ENCODE measurements at places on chromosomes 5 and 9.
A peak's percentile ranks its signal among the peaks of the same experiment; 100 is the strongest.

GRCh38 chr5:172038167-172038566, 31.7 kb upstream of the FBXW11 start:
- DNase-seq: no peak

DNA sequence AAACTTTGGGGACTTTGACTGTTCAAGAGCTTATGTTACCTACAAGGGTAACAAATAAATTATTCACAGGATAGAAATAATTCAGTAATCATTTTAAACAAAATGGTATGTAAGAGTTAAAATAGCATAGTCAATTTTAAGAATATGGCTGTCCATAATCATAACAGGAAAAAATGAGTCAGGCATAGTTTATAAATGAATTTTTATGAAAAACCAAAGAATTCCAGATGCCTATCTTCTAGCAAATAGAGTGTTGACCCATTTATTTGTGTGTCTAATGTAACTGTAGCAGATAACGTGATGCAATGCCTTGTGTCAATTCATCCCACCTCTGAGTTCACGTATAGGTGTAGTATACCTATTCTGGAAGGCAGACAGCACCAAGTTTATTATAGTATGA, 169.7 kb upstream of the CDH9 start:
- DNase-seq: no peak

- no peak for DNase-seq
Observed at GRCh38 chr9:27367175-27367798, 70.3 kb upstream of the EQTN start.

DNA sequence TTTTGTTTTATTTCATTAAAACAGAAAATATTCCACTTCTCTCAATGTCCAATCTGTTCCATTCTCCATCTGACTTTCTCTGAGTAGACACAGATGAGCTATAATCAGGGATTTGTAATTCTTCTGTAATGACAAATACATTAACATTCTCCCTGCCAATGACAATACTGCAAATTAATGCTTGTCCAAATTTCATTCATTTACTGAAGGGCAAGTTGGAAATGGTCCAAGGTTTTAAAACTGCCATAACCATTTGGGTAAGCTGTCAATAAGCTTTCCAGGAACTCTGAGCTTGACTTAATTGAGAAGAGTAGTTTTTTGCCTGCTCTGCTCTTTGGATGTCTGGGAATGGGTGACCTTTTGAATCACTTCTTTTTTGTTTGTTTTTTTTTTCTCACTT, 253.5 kb downstream of the DMRTA1 start:
- no peak for DNase-seq

DNA sequence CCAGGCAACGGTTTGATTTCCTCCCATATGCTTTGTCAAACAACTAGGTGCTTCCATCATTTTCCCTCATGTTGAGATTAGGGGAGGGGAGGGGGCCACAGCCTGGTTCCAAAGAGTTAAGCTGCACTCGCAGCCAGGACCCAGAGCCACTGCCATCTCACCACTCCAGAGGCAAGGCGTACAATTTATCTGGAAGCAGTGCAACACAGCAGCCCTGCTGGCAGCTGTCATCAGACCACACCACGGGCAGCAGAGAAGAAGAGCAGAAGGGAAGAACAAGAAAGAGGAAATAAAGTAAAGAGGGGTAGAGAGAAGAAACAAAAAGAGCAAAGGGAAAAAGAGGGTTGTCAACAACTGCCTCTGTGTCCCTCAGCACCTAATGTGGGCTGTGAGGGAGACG, 38.9 kb downstream of the MED27 start:
- no peak for DNase-seq

- DNase-seq: no peak
Observed at GRCh38 chr5:115343855-115344254, 47.4 kb upstream of the CCDC112 start.

GRCh38 chr5:154253807-154254206, 63.3 kb downstream of the GALNT10 start:
- no peak for DNase-seq

DNA sequence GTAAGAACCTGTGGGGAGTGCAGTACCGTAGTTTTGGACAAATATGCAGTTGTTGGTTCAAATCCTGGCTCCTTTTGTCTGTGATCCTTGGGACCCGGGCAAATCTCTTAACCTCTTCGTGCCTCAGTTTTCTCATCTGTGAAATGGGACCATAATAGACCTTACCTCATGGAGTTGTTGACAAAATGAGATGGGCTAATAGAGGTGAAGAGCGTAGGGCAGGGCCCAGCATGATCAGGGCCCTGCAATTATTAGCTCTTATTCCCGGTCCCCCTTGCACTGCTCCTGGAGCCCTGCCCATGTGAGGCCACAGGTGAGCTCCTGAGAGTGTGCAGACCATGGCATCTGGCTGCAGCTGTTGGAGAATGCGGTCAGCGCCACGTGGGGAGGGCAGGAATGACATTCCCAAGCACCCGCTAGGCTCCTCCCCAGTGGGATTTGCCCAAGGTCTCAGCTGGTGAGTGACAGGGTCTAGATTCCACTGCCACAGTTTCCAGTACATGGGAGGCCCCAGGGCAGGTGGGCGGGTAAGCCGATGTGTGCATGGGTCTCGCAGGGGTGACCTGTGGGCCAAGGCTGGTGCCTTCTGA, 41.0 kb downstream of the NEK6 start:
- no peak for DNase-seq

DNA sequence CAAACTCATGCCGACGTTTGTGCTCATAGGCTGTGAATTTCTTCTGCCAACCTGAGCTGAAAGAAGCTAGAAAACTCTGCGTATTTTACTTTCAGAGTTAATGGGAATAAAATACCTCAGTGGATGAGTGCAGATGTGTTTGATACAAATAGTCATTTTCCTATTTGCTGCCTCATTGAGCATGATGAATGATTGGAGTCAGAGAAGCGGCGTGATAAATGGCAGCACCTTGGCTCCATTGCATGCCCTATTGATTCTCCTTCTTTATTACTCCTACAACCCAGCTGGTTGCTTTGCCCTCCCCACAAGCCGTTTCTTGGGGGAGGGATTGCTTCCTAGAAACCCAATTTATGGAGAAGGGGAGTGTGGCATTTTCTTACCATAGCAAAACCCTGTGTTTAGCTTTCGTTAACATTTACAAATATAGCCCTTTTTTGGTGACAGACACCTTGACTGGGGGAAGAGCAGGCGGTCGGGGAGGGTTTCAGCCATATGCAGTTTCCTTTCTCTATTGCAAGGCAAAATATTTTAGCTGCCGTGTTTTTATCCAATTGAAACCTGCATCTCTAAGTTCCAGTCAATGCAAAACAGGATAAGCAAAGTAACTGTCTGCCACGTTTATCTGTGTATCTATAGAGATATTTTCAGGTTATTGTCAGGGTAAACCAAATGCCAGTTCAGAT, 93.1 kb upstream of the TBCA start:
- DNase-seq: no peak

- peak; percentile 20 for DNase-seq
Observed at GRCh38 chr5:147857302-147858129, 21.0 kb upstream of the SCGB3A2 start.

DNA sequence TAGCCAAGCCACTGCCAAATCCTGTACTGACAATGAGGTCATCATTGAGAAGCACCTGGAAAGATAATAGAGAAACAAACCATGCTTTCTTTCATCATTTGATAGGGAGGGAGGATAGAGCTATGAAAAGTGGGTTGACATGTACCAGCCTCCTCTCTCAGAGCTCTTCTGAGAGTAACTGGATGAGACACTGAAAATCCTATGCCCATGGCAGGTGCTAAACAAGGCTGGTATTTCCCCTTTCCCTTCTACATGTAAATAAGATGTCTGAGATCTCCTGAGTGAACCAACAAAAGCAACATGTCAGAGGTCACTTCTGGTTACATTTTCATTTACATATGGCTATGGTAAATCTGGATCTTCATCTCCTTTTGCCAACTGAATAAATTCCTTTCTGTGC, 45.3 kb upstream of the TRAF1 start:
- DNase-seq: no peak

DNA sequence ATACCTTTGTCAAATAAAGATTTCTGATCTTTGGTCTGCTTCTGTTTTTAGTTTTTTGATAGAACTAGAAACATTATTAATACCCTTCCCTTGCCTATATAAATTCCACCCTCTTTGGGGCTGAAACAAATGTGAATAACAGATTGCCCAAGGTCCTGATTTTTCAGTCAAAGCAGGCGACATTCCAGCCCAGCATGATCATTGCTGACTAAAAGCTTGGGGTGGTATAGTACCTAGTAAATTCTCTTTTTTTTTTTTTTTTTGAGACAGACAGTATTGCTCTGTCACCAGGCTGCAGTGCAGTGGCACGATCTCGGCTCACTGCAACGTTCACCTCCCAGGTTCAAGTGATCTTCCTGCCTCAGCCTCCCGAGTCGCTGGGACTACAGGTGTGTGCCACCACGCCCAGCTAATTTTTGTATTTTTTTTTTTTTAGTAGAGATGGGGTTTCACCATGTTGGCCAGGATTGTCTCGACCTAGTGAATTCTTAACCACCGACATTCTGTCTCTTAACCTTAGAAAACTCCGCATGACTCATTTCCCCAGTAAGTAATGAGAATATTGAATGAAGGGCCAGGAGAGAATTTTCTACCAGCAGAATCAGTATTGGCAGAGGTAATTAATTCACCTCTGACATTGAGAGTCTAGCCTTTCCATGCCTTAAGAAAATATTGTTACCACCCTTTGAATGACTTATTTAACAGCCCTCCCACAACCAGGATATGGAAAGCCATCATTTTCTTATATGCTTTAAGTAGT, 226.4 kb downstream of the GNA14 start:
- no peak for DNase-seq

- no peak for DNase-seq
Observed at GRCh38 chr5:121105921-121106320, 641.8 kb downstream of the PRR16 start.

DNA sequence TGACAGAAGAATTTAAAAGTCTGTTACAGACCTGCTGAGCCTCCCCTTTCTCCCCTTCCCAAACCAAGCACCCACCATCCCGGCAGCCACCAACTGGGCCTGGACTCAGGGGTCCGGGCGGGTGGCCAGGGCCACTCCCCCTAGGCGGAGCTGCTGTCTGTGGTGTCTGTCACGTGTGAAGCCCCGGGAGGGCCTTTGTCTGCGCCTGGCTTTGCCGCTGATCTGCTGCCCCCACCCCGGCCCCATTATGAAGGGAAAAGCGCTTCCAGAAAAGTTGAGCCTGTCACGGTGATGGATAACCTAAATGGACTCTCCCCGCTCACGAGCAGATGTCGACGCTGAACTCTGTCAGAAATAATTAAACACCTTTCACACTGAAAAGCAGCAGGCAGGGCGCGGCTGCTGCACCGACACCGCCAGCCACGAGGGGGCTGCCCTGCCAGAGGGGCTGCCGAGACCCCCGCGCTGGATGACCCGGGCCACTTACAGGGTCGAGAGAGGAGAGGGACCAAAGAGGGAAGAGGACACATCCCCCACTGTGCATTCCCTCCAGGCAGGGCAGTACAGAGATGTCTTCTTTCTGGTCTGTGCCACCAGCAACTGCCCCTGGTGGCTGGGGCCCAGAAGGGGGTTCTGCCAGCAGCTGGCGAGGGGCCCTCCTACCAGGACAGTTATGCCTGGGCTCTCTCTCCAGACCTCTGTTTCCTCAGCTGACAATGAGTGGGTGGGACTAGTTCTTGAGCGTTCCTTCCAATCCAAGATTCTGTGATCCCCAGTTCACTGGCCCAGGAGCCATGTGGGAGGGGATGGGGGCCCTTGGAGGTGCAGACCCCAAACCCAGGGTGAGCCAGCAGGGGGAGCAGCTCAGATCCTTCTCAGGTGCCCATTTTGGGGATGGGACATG, 36.0 kb upstream of the BARHL1 start:
- no peak for DNase-seq

- DNase-seq: no peak
Observed at GRCh38 chr5:179378441-179379271, 33.4 kb upstream of the ADAMTS2 start.

DNA sequence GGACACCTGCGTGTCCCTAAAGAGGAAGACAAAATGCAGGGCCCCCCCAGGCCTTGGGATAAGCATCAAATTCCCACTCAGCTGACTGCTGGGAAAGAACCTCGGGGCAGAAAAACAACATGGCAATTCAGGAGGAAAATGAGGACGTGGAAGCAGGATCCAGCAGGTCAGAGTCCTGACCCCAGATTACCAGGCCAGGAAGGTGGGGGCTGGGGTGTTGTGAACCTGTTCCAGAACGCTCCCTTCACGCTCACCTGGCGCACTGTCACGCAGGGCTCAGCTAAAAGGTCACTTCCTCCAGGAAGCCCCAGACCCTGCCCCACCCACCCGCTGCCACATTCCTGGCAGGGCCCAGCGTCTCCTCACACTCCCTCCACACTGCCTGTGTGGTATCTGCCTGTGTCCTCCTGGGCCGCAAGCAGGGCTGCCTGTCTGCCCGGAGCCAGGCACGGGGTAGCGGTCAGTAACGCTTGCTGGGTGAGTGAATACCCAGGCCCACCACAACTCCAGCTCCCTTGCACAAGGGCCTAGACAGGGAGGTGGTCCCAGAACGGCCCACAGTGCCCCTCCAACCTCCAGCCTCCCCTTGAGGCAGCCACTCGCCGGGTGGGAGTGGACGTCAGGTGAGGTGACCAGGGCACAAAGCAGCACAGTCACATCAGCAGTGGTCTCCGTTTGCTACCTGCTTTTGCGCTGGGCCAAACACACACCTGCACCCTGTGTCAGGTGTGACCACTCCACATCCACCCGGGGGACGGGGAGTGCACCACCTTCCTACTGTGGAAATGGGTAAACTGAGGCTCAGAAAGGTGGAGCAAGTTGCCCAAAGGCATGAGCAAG, 18.1 kb downstream of the VAV2 start:
- DNase-seq: no peak

GRCh38 chr5:174402222-174402812, 322.1 kb upstream of the MSX2 start:
- no peak for DNase-seq

DNA sequence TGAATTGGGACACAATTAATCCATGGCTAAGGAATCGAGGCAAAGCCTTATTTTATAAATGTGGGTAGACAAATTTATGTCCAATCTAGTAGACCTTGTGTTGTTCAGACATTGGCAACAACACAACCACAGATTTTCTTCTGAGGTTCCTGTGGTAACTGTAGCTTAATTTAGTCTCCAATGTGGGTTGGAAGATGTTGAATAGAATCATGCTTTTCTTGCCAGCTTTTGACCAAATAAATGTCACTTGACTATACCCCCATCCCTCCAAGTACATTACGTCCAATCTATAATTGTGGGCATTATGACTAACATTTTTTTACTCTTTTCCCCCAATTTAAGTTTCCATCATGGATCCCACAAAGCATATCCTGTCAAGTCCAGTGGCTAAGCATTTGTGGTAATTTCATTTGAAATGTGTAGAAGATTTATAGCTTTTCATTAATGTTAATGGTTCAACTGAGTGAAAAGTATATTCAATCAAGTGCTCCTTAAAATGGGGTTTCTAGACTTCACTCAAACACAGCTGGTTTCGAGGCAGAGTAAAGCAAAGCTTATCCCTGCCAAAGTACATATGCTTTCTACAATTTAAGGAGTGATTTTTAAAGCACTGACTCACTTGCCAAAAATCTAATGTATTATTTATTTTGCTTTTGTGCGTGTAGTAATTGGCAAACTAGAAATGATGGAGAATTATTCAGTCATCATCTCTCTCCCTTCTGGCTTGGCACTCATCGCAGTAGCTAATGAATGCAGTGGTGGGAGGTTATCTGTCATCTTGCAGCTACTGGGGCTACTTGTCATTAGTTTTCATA, 141.8 kb downstream of the FAM174A start:
- DNase-seq: no peak

- no peak for DNase-seq
Observed at GRCh38 chr5:83095957-83096539, 18.7 kb downstream of the XRCC4 start.
